Left lung (tissue), 14 donors: ENCODE measurements at places on chromosomes 5 and 9. TPM values are rescaled to one million over a fixed set of nuclear protein-coding genes. Genes with fewer than 3 reads are reported as not detected.
A peak's percentile ranks its signal among the peaks of the same experiment; 100 is the strongest.

Gene OBP2B
- polyA plus RNA-seq, result not detected

Gene INSL6
- polyA plus RNA-seq, result 0.56 TPM

Gene ALDH1A1
- polyA plus RNA-seq, result 24.7 TPM

Gene PCDHGA12
- 4.4 TPM for polyA plus RNA-seq

Gene MARCOL
- polyA plus RNA-seq, result not detected

- no peaks in the 10 kb centered on the region for H3K27me3 ChIP-seq
- DNase-seq, result no peak
- no peak overlapping the region for H3K4me3 ChIP-seq
- H3K36me3 ChIP-seq, result no peaks in the 10 kb centered on the region
- H3K4me1 ChIP-seq, result no peaks in the 10 kb centered on the region
Observed at GRCh38 chr9:108903420-108904103, 30.4 kb downstream of the ELP1 start.

GRCh38 chr9:27599102-27599869 is 26.0 kb upstream of the C9orf72 start:
- H3K36me3 ChIP-seq, result no peaks in the 10 kb centered on the region
- no peak overlapping the region for H3K4me3 ChIP-seq
- H3K27me3 ChIP-seq, result no peaks in the 10 kb centered on the region
- DNase-seq, result no peak

DNA sequence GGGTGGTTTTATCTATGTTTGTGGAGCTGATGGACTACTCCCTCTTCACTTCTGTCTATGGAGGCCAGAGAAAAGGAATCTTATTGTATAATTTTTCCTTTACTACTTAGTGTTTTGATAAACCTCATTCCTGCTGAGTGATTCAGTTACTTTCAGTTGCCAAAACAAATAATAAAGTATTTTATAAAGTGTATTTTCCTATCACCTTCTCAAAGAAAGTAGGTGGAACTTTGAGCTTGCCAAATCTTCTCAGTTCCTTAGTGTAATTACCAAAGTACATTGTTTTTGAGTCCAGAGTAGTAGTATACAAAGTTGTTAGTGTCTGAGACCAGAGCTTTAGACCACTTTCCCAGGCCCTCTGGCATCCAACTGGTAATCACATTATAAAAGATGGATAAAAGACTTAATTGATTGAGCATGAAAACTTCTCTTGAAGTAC is 13.5 kb downstream of the RABGAP1 start:
- no peaks in the 10 kb centered on the region for H3K27me3 ChIP-seq
- H3K4me1 ChIP-seq, result peaks cover 14% of the 10 kb centered on the region
- H3K36me3 ChIP-seq, result no peaks in the 10 kb centered on the region
- H3K27ac ChIP-seq, result peak overlapping the region; percentile 33
- DNase-seq, result no peak

DNA sequence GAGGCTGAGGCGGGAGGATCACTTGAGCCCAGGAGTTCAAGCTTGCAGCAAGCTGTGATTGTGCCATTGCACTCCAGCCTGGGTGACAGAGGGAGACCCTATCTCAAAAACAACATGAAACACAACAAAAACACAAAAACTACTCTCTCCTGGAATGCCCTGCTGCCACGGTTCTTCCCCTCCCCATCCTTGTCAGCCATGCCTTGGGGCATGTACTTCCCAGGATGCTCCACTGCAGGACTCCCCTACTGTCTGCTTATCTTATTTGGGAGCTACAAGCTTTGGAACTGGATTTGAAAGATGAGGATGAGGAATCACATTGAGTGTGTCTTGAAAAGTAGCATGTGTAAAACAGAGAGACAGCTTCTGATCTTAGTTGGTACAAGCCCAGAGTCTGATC is 40.1 kb upstream of the KIAA1958 start:
- no peaks in the 10 kb centered on the region for H3K4me1 ChIP-seq
- DNase-seq, result no peak
- H3K27ac ChIP-seq, result no peak overlapping the region
- H3K36me3 ChIP-seq, result no peaks in the 10 kb centered on the region

- H3K27ac ChIP-seq, result no peak overlapping the region
- H3K4me1 ChIP-seq, result no peaks in the 10 kb centered on the region
- peak; percentile 80 for DNase-seq
- no peak overlapping the region for H3K4me3 ChIP-seq
Observed at GRCh38 chr9:13719981-13720676, 440.6 kb upstream of the MPDZ start.

GRCh38 chr5:108168915-108169314 is 213.0 kb downstream of the FBXL17 start:
- no peaks in the 10 kb centered on the region for H3K4me1 ChIP-seq
- no peak overlapping the region for H3K27ac ChIP-seq
- no peaks in the 10 kb centered on the region for H3K36me3 ChIP-seq
- H3K27me3 ChIP-seq, result no peaks in the 10 kb centered on the region
- H3K4me3 ChIP-seq, result no peak overlapping the region

DNA sequence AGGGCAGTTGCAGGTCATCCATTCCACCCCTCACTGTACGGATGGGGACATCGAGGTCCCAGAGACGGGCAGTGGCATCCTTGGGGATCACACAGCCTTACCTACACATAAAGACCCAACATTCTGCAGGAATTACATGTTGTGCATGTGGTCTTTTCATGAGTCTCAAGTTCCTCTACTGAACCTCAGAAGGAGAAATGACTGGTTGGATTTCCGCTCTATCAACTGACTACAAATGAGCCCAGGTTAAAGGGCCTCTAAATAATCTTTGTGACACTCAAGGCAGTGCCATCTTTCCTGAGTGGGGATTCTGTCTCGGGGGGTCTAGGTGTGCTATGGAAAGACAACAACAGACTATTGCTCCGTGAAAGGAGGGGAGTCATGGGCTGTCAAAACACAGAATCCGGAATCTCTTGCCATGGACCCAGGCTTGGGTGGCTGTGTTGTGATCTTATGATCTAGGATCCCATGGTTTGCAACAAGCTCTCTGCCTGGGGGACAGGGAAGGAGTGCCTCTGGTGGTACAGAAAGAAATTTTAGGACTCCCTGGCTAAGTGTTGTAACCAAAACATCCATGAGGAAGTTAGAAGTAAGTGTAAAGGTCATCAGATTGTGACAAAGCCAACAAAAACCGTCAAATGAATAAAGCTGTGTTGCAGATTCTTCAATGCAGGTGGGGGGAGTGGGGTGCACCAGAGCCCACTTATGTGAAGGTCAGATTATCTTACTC is 1.9 kb upstream of the SLC31A2 start:
- no peaks in the 10 kb centered on the region for H3K36me3 ChIP-seq
- H3K27me3 ChIP-seq, result peaks cover 5% of the 10 kb centered on the region
- H3K4me3 ChIP-seq, result no peak overlapping the region

GRCh38 chr5:78726571-78726970 is 78.0 kb upstream of the LHFPL2 start:
- H3K4me3 ChIP-seq, result no peak overlapping the region
- no peak for DNase-seq
- no peaks in the 10 kb centered on the region for H3K36me3 ChIP-seq
- H3K27ac ChIP-seq, result no peak overlapping the region

DNA sequence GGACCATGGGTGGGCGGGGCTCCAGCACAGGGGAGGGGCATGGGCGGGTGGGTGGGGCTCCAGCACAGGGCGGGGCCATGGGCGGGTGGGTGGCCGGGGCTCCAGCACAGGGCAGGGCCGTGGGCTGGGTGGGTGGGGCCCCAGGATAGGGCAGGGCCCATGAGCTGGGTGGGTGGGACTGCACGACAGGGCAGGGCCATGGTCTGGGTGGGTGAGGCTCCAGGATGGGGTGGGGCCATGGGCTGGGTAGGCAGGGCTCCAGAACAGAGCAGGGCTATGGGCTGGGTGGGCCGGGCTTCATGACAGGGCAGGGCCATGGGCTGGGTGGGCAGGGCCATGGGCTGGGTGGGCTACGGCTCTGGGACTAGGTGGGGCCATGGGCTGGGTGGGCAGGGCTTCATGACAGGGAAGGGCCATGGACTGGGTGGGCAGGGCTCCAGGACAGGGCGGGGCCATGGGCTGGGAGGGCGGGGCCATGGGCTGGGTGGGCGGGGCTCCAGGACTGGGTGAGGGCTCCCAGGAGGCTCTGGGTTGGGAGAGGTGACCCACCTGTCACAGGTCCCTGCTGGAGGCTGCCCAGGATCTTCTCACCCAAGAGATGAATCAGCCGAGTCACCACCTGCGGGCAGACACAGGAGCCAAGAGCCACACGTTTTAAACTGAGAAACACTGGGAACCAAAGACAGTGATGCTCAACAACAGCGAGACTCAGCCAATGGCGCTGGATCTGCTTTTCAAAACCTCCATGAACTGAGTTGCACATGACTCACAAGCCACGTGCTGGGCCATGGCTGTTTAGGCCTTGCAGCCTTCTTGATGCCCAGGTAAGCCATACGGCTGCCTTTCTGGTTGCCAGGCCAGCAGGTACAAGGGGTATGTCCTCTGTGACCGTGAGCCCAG is 33.6 kb upstream of the NSMF start:
- no peak overlapping the region for H3K27ac ChIP-seq
- no peaks in the 10 kb centered on the region for H3K4me1 ChIP-seq
- DNase-seq, result no peak
- no peak overlapping the region for H3K4me3 ChIP-seq
- H3K27me3 ChIP-seq, result no peaks in the 10 kb centered on the region

- no peak for DNase-seq
- no peaks in the 10 kb centered on the region for H3K36me3 ChIP-seq
- no peaks in the 10 kb centered on the region for H3K4me1 ChIP-seq
- H3K27ac ChIP-seq, result no peak overlapping the region
- no peak overlapping the region for H3K4me3 ChIP-seq
Observed at GRCh38 chr5:19865336-19866089, 122.5 kb downstream of the CDH18 start.

DNA sequence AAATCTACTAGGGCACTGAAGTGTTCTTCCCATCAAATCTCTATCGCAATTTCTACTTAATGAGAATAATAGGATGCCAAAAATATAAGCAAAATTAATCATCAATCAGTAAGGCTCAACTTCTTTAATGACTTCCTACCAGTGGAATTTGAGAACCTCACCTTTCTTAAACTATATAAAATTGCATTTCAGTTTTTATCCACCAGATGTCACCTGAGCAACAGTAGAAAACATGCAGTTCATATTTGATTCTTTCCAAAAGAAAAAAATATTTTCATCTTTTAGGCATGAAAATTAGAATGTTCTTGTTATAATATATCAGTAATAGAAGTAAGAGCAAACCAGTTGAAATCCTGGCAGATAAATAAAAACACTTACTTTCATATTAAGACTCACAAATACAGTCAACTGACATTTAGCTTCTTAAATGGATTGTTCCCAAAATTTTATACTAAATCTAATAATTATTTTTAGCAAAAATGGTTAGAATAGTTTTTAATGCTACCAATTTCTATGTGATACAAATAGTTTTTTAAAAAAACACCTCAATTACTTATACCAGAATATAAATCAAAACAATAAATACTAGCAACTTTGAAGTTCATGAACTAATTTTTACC is 13.4 kb upstream of the CCDC112 start:
- H3K4me1 ChIP-seq, result no peaks in the 10 kb centered on the region
- no peak overlapping the region for H3K4me3 ChIP-seq
- DNase-seq, result no peak
- no peak overlapping the region for H3K27ac ChIP-seq
- H3K27me3 ChIP-seq, result no peaks in the 10 kb centered on the region

DNA sequence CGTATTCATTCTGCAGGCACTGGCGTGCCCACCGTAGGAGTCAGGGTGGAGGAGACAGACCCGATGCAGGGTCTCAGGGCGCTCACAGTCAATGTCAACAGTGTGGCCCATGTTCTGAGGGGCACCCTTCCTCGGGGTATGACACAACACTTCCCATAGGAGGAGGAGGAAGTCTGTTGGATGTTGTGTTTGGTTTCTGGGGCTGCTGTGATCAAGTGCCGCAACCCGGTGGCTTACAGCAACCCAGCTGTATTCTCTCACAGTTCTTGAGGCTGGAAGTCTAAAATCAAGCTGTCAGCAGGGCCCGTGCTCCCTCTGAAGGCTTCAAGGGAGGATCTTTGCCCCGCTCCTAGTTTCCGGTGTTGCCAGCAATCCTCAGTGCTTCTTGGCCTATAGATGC is 5.6 kb upstream of the HNRNPAB start:
- H3K27me3 ChIP-seq, result peaks cover 14% of the 10 kb centered on the region
- no peaks in the 10 kb centered on the region for H3K36me3 ChIP-seq
- H3K4me1 ChIP-seq, result peaks cover 16% of the 10 kb centered on the region
- no peak for DNase-seq
- no peak overlapping the region for H3K4me3 ChIP-seq
- H3K27ac ChIP-seq, result no peak overlapping the region

DNA sequence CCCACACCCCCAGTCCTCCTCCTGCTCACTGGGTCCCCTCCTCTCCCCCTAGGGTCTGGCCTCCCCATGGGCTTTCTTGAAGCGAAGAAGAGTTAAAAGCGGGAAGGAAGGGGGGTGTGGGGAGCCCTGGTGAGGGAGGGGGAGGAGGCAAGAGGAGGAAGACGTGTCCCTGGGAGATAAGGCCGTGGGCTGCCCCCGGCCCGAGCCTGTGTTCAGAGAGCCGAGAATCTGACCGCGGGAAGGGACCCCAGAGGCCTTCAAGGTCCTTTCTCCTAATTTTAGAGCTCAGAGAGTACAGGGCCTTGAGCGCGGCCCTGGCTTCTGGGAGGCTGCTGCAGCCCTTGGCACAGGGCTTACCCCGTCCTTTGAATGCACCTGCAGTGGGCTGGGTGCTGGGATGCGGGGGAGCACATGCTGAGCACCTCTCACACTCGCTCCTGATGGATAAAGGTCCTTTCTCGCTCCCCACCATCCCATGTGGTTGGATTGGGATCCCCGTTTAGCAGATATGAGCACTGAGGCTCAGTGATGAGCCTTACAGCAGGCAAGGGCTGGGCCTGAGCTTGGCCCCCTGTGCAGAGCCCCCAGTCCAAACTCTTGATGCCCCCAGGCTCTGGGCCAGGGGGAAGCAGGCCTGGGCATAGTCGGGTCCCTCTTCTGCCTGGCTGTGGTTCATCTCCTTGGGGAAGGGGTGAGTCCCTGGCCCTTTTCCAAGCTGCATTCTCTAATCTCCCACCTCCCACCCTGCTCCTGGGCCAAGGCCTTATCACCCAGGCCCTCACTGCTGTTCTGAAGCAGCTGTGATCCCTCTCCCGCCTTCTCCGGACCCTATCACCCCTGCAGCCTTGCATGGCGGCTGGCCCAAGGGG is 5.9 kb downstream of the GFI1B start:
- DNase-seq, result no peak
- H3K27ac ChIP-seq, result no peak overlapping the region
- H3K4me1 ChIP-seq, result no peaks in the 10 kb centered on the region
- no peak overlapping the region for H3K4me3 ChIP-seq
- H3K27me3 ChIP-seq, result peaks cover 5% of the 10 kb centered on the region
- H3K36me3 ChIP-seq, result no peaks in the 10 kb centered on the region

DNA sequence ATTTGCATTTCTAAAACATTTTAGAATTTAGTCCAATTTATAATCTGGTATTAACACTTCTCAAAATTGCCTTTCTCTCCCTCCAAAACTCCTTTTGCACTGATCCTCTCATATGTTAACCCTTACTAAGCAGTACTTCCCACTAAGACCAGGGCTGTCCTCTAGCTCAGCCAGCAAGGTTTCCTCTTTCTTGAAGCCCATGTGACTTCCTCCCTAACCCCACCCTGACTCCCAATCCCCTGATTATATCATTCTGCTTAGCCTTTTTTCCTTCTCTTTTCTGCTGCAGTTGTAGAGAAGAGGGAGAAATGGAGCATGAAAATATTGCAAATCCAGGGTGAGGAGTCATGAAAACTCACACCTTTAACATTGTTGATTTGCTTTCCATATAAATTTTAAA is 241.7 kb downstream of the MCTP1 start:
- H3K4me3 ChIP-seq, result no peak overlapping the region
- H3K4me1 ChIP-seq, result peaks cover 34% of the 10 kb centered on the region
- H3K27me3 ChIP-seq, result no peaks in the 10 kb centered on the region
- H3K36me3 ChIP-seq, result no peaks in the 10 kb centered on the region

- DNase-seq, result no peak
- H3K27me3 ChIP-seq, result no peaks in the 10 kb centered on the region
- no peaks in the 10 kb centered on the region for H3K4me1 ChIP-seq
- no peak overlapping the region for H3K27ac ChIP-seq
- H3K4me3 ChIP-seq, result no peak overlapping the region
- H3K36me3 ChIP-seq, result peaks cover 15% of the 10 kb centered on the region
Observed at GRCh38 chr9:111683392-111683791, 22.0 kb downstream of the GNG10 start.
